CD8-positive, alpha-beta memory T cell (primary cell): ENCODE measurements at places on chromosomes 2 and 18. TPM values are rescaled to one million over a fixed set of nuclear protein-coding genes. Genes with fewer than 3 reads are reported as not detected.

- no peaks in the 10 kb centered on the region for H3K27me3 ChIP-seq
- no peak overlapping the region for H3K27ac ChIP-seq
- no peak overlapping the region for H3K4me3 ChIP-seq
- H3K36me3 ChIP-seq = no peaks in the 10 kb centered on the region
Observed at GRCh38 chr18:77137851-77138250, 5.3 kb upstream of the MBP start.

- no peaks in the 10 kb centered on the region for H3K27me3 ChIP-seq
- H3K27ac ChIP-seq = no peak overlapping the region
- H3K4me1 ChIP-seq = no peaks in the 10 kb centered on the region
- no peak overlapping the region for H3K4me3 ChIP-seq
Observed at GRCh38 chr2:42486145-42486906, 7.5 kb downstream of the KCNG3 start.

The RAB27B gene
- total RNA-seq = 0.22 TPM

The PROKR1 gene
- total RNA-seq = not detected

GRCh38 chr2:32745675-32746074 is 117.8 kb downstream of the TTC27 start:
- no peak overlapping the region for H3K4me3 ChIP-seq
- no peak for DNase-seq
- H3K36me3 ChIP-seq = no peaks in the 10 kb centered on the region
- H3K27me3 ChIP-seq = no peaks in the 10 kb centered on the region
- no peak overlapping the region for H3K27ac ChIP-seq

The RSAD2 gene
- 1.00 TPM for total RNA-seq

The COQ10B gene
- 23.7 TPM for total RNA-seq

DNA sequence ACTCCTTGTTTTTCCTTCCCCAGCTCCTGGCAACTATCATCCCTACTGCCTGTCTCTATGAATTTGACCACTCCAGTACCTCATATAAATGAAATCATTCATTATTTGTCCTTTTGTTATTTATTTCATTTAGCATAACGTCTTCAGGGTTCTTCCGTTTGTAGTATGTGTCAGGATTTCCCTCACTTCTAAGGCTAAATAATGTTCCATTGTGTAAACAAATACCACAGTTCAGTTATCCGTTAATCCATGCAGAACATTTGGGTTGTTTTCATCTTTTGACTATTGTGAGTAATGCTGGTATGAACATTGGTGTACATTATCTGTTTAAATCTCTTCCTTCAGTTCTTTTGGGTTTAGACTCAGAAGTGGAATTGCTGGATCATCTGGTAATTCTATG is 18.8 kb downstream of the DYNC2LI1 start:
- H3K36me3 ChIP-seq = no peaks in the 10 kb centered on the region
- no peak for DNase-seq
- no peaks in the 10 kb centered on the region for H3K4me1 ChIP-seq
- no peak overlapping the region for H3K4me3 ChIP-seq
- no peaks in the 10 kb centered on the region for H3K27me3 ChIP-seq
